Effector CD8-positive, alpha-beta T cell (primary cell): ENCODE measurements at places on chromosomes 16 and 17.

DNA sequence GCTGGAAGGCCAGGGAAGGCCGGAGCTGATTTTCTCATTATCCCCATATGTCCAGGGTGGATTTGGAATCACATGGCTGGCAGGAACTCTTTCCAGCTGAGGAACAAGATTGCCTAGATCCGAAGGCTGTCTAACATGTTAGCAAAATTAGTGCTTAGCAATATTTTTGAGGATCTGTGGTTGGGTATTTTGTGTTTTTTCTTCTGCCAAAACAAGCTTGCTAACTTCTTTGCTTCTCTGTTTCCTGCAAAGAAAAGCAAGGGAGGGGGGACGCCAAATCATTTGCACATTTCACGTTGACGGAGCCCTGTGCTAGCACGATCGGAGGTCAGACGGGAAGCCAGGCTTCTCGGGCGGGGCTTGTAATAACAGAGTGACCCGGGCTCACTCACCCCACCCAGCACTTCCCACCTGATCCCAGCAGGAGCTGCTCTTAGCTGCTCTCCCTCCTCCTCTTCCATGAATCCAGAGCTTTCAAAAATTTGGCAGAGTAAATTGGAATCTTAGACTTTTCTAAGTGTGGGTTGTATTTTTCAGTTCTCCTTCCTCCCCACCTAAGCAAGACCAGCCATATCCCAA, 33.3 kb upstream of the FOXF1 start:
- no peak for DNase-seq

DNA sequence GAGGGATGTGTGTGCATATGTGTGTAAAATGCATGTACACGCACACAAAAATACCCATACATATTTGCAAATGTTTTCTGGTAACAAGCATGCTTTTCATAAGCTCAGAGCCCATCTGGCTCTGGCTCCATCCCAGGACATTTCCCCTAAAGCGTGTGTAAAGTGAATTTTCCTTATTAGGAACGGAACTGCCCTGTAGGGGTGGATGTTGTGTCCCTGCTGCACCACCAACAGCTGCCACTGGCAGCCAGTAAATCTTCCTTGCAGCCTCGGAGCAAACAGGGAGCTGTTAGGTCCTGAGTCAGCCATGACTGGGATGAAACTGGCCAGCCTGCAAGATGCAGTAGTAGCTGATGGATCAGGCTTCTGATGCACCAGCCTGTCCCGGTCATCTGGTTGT, 393.5 kb downstream of the UTP18 start:
- no peak for DNase-seq

DNA sequence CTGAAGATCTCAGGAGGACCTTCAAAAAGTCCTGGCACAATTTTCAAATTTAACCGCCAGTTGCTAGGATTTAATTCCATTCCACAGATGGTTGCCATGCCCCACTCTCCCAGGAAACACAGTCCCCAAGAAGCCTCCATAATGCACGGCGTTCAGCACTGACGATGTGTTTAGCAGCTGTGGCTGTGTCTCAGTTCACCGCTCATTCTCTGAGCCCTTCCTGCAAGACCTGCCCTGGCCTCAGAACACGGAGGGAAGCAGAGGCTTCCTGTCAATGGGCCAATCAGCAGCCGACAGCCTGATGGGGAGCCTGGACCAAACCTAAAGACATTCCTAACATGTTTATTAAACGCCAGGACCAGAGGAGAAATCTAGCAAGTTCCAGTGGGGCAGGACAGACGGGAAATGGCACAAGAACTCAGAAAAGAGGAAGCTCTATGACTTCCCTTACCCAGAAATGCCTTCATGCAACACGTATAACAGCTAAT, 4.9 kb downstream of the MYLK3 start:
- DNase-seq: no peak

DNA sequence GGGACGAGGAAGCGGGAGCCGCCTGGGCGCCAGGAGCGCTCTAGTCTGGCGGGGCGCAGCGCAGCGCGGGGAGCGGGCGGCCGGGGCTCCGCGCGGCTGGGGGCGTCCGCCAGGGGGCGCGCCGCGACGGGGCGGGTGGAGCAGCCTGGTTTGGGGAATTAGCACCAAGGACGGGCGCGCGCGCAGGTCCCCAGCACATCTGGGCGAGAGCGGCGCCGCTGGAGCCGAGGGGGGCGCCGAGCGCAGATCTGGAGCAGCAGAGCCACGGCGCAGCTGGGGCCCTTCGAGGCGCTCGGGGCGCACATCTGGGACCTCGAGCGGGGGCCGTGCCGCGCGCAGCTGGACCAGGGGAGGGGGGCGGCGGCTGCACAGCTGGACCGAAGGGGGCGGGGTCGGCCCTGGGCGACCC, at the start of gene NXPH3:
Gene NXPH3 (plus strand): TSS at position 193 of the 409 bp plus-strand sequence. CDS start 349 bp downstream, outside the sequence.
- peak; percentile 49 for DNase-seq

- DNase-seq: no peak
Measured at GRCh38 chr17:63382826-63383225, 63.3 kb downstream of the CYB561 start.

DNA sequence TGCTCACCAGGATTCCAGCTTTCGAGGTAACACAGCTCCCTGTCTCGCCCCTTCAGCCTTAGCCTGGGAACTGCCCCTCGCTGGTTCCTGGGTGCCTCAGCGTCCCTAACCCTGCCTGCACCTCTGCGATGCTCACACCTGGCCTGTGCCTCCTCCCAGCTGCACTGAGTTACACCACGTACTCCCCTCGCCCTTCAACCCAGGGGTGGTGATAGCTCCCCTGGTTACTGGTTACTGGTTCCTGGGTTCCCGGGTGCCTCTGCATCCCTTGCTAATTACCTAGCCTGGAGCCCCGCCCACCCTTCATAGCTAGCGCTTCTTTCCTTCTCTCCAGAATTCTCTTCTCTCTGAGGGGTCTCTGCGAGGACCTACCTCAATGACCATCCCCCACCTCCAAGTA, 65.3 kb upstream of the PLCG2 start:
- no peak for DNase-seq

DNA sequence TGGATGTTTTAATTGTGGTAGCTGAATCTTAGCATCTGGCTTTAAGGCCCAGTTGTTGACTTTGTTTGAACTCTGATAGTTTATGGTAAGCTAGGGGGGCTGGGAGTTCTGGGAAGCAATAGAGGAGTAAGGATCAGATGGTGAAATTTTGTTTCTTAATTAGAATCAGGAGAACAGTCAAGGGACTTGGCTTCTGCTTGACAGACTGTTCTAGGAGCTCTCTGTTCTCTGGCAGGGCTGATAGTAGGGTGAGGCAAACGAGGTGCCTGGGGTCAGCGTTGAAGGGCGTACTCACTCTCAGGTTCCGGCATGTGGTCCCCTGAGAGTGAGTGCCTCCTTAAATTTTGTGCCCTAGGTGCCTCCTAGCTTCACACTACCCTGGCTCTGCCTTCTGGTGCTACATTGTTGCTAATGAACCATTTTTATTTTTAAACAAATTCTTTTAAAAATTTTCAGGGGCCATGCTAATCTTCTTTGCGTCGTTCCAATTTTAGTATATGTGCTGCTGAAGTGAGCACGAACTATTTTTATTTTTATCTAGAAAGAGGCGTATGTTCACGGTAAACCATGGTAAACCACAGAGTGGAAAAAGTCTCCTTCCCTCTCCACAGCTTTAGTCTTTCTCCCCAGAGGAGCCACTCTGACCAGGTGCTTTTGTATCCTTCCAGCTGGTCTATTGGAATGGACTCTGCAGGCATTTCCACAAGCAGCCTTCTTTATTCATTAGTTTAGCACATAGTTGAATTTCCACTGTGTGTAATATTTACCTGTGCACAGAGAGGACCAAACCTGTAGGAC, 19.7 kb downstream of the SLC7A6 start:
- no peak for DNase-seq

DNA sequence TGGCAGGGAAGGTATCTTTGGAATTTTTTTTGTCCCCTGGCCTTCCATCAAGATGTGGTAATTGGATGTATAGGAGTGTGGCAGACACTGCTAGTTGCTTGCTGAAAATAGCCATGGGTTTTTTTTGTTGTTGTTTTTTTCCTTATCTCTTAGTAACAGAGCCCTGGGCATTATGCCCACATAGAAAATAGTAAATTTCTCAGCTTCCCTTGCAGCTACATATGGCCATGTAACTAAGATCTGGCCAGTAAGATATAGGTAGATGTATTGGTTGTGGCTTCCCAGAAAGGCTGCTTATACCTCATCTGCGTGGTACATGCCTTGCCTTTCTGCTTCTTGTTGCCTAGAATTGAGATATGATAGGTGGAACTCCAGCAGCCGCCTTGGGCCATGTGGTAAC, 349.9 kb downstream of the CPPED1 start:
- no peak for DNase-seq
